Suprapubic skin (tissue), 4 donors: ENCODE measurements at places on chromosomes 4 and X. TPM values are rescaled to one million over a fixed set of nuclear protein-coding genes. Genes with fewer than 3 reads are reported as not detected.

DNA sequence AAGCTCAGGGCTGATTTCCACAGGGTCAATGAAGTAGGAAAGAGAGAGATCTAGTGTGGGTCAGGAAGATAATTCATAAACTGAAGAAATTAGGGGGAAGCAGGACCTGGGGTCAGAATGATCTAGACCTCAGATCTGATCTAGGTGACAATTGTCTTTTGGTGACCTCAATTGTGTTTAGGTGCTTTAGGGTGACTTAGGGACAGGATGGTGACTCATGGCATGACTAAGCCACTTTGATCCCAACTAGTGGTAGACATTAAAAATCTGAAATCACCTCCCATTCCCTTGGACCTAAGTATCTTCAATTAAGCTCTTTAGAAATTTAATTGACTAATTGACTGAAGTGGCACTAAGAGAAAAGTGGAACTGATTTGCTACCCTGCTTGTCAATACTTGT, 36.7 kb upstream of the GRXCR1 start:
- no peak for DNase-seq

GRCh38 chr4:54588404-54588803, 69.4 kb upstream of the KIT start:
- no peak for DNase-seq

DNA sequence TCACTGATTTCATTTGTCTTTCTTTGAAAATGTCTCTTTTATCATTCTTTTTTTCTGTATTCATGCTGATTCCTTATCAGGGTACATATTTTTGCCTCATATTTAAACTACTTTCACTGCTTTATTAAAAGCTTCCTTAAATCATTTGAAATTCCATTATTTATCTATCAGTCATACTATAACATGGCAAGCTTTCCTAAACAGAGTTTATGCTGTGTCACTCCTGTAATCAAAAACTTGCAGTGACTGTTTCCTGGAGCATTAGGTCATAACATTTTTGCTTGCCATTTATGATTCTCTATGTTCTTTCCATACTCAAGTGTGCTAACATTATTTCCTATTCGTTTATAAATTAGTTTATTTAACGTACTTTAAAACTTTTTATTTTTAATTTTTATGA, 203.7 kb downstream of the BMPR1B start:
- no peak for DNase-seq

The EDA gene
- 10.9 TPM for total RNA-seq

DNA sequence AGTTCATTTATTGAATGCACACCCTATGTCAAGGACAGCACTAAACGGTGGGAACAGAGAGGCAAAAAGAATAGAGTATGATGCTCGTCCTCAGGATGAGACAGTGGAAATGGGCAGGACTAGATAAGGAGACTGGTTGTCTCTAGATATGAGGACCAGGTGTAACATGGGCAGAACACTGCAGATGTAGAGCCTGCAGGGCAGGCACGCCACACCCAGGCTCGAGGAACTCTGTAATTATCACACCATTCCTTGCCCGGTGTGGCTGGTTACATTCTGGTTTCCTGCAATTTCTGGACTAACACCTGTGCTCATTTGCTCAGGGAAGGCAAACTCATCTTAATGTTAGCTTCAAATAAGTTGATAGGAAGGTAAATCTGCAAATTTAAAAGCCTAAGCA, 334.4 kb downstream of the DHX15 start:
- no peak for DNase-seq

The SCML2 gene
- total RNA-seq = 1.1 TPM

DNA sequence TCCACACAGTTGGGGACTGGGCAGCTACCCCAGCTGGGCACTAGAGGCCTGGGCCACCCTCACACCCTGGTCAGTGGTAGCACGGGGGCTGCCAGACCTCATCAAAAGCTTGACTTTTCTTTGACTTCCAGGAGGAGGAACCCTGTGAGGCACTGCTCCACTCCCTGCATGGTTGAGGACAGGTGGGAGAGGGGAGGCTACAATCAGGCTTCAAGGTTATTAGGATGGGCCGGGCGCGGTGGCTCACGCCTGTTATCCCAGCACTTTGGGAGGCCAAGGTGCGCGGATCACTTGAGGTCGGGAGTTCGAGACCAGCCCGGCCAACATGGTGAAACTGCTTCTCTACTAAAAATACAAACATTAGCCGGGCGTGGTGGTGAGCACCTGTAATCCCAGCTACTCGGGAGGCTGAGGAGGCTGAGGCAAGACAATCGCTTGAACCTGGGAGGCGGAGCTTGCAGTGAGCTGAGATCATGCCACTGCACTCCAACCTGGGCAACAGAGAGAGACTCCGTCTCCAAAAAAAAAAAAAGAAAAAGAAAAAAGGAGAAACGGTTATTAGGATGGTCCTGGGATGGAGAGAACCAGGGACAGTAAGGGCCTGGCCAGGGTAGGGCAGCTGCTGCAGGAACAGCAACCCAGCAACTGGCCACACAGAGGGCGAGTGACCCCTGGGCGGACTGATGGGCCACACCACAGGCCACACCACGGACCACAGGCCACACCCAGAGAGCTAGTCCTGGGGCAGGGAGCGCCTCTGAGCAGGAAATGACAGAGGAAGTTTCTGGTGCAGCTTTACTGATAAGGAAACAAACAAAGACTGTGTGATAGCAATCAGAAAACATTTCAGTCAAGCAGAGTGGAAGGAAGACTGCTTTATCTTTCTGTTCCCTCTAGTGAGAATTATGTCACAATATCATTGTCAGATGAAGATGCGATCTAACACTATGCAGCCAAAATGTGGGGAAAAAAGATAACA, 20.5 kb upstream of the OPN1LW start:
- no peak for DNase-seq

The ARAP2 gene
- 88.2 TPM for total RNA-seq

- no peak for DNase-seq
These were observed 253.7 kb downstream of the PDHA2 start for GRCh38 chr4:96093563-96093962.

- peak; percentile 60 for DNase-seq
These were observed 378 bp upstream of the RPS6KA6 start for GRCh38 chrX:84188320-84188834.

The SCML1 gene
- total RNA-seq = 26.7 TPM

DNA sequence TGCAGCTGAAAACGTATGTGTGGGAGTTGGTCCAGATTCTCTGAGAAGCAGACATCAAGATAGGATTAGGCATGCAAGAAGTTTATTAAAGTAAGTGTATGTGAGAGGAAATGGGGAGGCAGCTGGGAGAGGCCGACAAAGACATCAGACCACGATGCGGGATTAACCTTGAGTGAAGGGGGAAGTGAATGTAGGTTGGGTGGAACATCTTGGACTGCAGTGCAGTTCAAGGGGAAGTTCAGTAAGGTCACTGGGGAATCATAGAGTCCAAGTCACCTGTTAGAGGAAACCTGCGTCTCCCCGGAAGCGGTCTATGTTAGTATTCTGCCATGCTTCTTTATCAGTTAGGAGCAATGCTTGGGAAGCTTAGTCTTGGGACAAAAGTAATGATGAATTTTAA, 22.0 kb downstream of the CXCL8 start:
- no peak for DNase-seq

- DNase-seq = no peak
These were observed 83.9 kb upstream of the RPS6KA3 start for GRCh38 chrX:20350596-20350995.

The TENM3 gene
- 2.1 TPM for total RNA-seq

The KLB gene
- total RNA-seq = 0.76 TPM

- DNase-seq = no peak
These were observed 123.5 kb downstream of the PPARGC1A start for GRCh38 chr4:23766344-23766743.

GRCh38 chr4:2914256-2915126, 48.7 kb downstream of the NOP14 start:
- peak; percentile 45 for DNase-seq

The RHOXF2 gene
- not detected for total RNA-seq

The NHSL2 gene
- 3.9 TPM for total RNA-seq

DNA sequence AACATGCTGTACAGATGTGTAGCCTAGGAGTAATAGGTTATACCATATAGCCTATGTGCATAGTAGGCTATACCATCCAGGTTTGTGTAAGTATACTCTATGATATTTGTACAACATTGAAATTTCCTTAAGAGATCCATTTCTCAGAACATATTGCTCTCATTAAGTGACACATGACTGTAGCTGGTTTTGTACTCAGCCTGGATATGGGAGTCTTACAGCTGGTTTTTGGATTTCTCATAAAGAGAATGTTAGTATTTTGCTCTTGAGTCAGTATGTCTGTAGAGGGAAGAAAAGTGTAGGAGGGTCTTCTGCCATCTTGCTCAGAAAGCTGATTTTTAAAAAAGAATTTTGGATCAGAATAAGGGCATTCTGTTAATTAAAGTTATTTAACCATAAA, 85.3 kb downstream of the SMARCA5 start:
- DNase-seq = no peak

GRCh38 chr4:68348577-68348976, 1.3 kb downstream of the YTHDC1 start:
- no peak for DNase-seq

DNA sequence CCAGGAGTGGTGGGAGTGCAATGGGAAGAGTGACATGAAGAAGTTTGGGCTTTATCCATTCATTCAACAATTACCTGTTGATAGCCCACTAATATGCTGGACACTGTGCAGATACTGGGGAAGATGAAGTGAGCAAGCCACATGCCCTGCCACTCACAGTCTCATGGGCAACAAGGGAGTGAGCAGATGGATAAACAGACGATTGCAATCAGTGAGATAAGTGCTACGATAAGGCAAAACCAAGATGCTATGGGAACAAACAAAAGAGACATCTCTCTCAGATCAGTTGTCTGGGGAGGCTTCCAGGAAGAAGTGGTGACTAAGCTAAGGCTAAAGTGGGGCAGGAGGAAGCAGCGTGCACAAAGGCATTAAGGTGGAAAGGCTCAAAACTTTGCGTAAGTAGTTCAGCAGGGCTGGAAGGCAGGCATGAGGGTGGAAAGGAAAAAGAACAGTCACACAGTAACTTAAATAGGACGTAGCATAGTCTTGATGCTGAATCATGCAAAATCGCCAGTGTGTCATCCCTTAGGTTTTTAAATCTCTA, 31.7 kb downstream of the GAB3 start:
- DNase-seq = no peak

The HSPA4L gene
- 19.6 TPM for total RNA-seq

The IL3RA gene
- 9.0 TPM for total RNA-seq

DNA sequence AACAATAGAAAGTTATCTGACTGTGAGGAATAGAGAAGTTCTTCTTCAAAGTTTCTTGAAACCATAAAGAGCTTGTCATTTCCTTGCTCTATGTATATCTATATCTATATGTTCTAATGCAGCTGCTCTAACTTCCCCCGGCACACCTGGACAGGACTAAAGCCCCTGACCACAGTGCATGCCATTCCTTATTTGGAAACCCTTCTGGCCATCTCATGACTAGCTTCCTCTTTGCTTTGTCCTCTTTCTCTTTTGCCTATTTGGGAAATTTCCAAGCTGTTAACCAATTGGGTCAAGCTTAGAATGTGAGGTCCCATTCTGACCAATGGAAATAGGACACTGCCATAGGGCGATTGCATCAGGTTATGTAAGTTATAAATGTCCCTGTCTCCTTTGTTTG, 1481.1 kb downstream of the STIM2 start:
- DNase-seq = no peak

GRCh38 chr4:187183826-187184225, 460.2 kb upstream of the FAT1 start:
- DNase-seq = no peak

GRCh38 chrX:13569479-13570260, at the start of gene EGFL6:
EGFL6 (plus strand) TSS chrX:13569601; CDS start chrX:13569862, 261 bp downstream.
- no peak for DNase-seq

DNA sequence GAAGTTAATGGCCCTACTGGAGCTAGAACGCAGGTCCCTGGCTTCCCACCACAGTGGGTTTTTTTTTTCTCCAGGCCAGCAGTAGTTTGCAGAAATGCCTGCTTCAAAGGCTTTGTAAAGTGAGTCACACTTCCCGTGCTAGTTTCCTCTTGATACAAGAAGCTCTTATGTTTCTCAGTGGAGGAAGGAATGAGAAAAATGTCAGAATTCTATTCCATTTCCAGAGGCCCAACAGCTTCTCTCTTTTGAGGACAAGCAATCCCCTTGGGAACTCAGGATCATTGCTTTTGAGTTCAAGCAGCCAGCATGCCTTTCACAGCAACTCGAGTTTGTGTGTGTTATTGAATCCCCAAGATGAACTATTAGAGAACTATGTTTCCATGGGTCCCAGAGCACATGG, 134.3 kb downstream of the GUCY2F start:
- DNase-seq = no peak

The ARHGEF38 gene
- 0.83 TPM for total RNA-seq

DNA sequence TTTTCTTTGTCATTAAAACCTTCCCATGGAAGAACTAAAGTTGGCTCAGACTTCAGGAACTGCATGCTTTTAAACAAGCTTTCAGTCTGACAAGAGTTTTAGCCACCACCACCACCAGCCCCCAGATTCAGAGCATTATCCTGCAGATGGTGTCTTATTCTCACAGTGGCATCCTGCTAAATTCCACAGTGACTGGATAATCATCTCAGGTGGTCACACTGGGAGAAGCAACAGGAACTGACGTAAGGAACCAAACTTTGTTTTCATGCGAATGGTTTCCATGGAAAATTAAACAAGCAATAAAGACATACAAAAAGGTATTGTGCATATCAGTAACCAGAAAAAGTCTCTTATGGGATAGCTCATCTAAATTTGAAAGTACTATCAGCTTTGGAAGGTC, 370.7 kb downstream of the FBXW7 start:
- DNase-seq = no peak

GRCh38 chr4:38164346-38164745, 204.1 kb downstream of the PTTG2 start:
- no peak for DNase-seq

The PCDH10 gene
- total RNA-seq = 0.68 TPM

DNA sequence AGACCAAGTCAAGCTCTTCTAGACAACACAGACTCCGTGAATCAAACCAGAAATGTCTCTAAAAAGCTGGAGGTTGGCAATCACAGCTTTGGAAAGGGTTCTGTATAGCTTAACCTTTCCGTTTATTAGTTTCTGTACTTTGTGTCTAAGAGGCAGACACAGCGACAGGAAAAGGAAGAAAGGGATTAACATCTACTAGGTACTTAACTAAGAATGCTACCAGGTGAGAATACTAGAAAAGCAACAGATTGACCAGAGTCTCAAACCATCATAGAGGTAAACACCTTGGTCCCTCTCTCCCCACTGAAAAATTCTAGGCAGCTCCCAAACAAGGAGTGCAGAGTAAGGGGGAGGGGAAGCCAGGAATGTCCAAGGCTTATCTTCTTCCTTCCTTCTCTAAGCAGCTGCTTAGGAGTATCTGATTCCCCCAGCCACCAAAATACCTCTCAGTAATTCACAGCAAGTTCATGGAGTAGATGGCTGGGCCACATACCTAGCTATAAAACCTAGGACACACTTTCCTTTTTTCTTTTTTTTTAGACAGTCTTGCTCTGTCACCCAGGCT, 80.8 kb downstream of the APBB2 start:
- DNase-seq = no peak

The ADGRG2 gene
- 0.76 TPM for total RNA-seq

DNA sequence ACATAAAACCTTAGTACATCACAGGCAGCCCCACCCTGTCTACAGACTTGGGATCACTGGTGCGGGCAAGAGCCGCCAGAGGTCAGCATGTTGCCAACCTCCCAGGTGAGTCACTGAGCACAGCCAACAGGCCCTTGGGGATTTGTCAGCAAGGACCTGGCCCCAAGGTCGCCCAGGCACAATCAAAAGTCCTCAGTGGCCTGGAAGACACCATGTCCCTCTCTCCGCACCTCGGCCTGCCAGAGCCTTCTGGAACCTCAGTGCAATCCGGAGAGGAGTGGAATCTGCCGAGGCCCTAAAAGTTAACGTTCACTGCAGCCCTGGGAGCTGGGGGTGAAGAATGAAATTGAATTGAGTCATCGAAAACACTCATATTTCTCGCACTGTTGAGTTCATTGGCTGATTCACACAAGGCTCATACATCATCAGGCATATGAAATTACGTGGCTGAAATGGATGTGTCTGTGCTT, 74.3 kb downstream of the WFS1 start:
- DNase-seq = no peak
